ENCODE measurements at places on chromosomes 5 and 9.

DNA sequence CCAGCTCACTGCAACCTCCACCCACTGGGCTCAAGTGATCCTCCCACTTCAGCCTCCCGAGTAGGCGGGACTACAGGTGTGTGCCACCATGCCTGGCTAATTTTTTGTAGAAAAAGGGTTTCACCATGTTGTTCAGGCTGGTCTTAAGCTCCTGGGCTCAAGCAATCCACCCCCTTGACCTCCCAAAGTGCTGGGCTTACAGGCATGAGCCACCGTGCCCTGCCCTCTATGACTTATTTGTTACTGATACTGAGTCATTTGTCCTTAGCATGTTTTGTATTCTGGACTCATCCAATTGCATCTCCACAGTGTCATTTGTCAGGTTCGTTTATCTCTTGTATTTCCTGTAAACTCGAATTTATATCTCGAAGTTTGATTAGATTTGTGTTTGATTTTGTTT is 2.7 kb upstream of the ITK start:
- no peak for DNase-seq

DNA sequence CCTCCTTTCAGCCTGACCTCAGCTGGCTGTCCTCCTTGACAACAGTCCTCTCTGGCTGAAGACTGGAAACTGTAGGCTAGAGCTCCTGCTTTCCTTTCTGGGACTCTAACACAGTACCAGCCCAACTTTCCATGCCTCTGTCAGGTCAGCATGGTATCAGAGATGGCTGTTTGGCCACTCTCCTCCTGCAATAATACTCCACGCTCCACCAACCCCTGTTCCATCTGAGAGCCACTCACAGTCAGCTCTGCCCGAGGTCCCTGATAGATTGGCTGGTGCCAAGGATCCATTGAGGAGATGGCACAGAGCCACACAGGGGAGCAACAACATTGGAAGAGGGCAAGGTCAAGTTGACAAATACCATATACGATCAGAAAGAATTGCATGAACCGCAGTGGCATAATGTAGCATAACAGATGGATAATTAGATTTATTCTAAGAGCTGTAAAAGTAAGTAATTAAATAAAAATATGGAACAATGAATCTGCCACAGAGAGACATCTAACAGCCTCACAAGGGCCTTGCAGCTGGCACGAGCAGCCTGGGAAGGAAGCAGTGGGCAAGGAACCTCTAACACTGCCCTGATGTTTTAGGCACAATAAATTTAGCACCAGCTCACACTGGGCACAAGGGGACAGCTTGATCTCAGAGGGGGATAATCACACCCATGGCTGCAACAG is 94.3 kb upstream of the LRRTM2 start:
- DNase-seq: no peak

DNA sequence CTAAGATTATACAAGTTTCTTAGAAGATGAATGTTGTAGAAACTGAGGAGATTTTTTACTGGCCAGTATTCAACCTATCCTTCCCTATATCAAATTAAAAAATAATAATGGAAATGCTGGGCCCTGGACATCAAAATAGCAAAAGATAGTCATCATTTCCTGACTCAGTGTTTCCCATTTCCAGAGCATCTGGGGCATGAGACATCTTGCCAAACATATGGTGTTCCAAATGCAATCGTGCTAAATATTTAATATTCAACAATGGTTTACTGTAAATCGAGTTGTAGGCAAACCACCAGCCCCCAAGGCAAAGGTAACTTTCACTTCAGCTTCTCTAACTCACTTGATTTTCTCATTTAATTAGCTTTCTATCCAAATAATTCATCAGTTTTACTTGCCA is 152.9 kb downstream of the FRMD3 start:
- DNase-seq: no peak

- DNase-seq: no peak
Observed at GRCh38 chr5:1889321-1890065, 6.8 kb upstream of the IRX4 start.

GRCh38 chr5:133942614-133943474 is 25.6 kb downstream of the C5orf15 start:
- DNase-seq: no peak

DNA sequence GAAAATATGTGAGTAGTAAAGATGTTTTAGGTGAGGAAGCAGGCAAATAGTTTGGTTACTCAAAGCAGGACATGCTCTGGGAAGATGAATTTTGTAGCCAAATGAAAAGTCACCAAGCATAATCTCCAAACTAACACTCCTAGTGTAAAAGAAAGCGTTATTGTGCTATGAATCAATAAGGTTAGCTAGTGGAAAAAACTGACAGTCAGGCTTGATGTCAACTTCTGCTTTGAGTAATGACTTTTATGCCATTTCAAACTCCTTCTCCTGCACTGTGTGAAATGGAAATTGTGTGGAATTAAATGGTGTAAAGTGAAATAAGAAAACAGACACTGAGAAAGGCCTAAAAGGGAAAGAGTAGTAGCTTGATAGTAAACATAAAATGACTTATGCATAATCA is 637.2 kb upstream of the DMAC1 start:
- DNase-seq: no peak

- peak; percentile 51 for DNase-seq
Observed at GRCh38 chr9:129979071-129979745, 63.8 kb downstream of the FNBP1 start.

DNA sequence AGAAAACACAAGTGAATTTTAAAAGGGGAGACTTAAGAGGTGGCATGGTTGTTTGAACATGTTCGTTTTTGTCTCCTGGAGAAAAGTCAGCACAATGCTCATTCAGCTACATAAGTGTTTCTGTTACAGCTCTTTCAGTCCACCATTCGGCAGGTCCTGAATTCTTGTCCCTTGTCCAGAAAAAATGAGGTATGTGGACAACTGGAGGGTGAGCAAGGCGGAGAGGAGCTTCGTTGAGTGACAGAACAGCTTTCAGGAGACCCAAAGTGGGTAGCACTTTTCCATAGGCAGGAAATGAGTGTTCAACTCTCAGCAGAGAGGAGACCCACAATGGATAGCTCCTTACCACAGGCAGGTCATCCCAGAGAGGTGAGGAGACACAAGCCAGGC is 4.9 kb downstream of the PDCD1LG2 start:
- no peak for DNase-seq

GRCh38 chr5:68381909-68382308 is 166.4 kb downstream of the PIK3R1 start:
- DNase-seq: no peak

DNA sequence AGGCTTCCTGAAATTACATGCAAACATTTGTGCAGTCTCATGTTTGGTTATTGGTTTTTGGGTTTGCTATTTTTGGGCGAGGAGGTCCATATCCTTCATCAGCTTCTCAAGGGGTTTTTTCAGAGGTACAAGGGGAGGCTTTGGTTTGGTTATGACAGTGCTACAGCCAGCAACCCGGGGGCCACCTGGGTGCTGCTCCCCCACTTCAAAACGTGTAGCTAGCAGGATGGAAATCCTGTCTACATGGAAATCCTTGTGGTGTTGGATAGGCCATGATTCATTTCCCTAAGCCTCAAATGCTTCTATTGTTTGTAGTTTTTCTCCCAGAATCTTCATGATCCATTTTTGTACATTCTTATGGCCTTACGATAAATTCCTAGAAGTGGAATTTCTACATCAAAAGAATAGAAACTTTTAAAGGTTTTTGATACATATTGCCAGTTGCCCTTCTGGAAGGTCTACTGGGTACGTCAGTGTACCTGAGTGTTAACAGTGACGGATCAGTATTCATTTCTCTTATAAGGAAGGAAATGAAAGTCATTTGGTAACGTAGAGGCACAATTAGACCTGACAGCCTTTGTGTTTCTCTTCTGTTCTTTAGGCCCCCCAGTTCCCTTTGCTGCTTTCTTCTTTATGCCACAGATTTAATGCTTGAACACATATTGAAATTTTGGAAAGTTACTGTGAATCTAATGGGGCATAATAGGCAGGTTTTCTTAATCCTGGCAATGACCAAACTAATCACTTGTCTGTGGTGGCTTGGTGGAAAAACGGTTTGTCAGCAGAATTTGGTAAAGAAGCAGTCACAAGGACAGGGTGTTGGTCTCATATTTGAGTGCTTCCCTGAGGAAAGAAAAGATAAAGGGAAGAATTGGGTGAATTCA is 69.7 kb upstream of the ABL1 start:
- DNase-seq: peak; percentile 54

GRCh38 chr5:159975462-159976019 is 33.4 kb upstream of the TTC1 start:
- DNase-seq: no peak

DNA sequence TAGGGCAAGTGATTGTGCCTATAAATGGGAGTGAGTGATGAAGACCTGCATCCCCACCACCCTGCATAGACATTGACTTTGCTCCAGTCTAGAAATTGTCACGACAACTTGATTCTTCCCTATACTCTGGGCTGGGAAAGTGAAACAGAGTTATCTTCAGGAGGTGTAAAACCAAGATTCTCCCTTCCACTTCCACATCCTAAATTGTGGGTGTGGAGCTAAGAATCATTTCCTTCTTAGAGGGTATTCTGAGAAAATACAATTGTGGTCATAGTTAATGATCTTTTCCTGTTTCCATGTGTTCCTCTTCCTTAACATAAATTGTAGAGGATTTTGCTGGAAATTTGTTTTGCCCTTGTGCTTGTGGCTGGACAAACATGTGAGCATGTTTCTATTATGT is 96.8 kb upstream of the PJA2 start:
- no peak for DNase-seq

- no peak for DNase-seq
Observed at GRCh38 chr5:109688630-109688969, 1.1 kb upstream of the MAN2A1 start.

GRCh38 chr5:127938746-127939145 is 144.8 kb upstream of the SLC12A2 start:
- DNase-seq: no peak

DNA sequence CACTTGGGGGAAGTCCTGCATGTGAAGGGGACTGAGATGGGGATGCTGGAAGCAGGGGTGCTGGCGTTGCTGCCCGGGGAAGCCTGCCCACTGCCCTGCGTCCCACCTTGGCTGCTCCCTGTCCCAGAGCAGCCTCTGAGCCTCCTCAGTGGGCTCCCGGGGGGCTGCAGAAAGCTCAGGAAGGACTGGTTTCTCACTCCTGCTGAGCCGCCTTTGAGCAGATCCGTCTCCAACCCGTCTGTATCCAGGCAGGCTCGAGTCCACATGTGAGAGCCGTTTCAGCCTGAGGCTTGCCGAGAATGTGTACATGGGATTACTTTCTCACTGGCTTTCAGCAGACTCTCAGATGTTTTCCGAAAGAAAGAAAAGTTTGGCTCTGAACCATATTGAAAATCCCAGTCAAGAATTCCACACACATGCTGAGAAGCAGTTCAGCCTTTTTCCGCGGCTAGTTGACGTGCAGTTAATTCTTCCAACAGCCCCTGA is 95.3 kb upstream of the COL5A1 start:
- DNase-seq: no peak

DNA sequence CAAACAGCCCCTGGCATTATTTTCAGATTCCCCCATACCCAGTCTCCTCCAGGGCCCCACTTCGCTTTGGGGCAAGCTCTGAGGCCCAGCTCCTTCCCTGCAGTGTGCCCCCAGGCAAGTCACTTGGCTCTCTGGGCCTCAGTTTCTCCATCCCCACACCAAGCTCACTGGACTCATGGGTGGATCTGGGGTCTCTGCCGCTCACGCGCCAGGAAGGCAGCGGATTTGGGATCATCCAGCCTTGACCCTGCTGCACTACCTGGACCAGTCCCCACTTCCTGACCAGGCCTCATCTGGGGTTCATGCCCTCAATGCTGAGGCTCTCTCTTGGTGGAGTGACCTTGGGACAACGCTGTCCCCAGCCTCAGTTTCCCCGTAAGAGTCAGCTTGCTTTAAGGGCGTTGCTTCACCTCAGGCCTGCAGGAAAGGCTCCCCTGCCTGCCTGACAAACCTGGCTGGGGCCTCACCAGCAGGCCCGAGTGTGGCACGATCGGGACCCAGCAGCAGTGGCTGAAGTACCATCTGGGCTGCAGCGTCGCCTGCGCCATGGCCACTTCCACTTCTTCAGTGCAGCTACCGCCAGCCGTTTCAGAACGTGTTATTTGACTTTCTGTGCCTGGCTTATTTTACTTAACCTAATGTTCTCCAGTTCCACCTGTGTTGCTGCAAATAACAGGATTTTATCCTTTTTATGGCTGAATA is 519.6 kb upstream of the SEMA6A start:
- no peak for DNase-seq

DNA sequence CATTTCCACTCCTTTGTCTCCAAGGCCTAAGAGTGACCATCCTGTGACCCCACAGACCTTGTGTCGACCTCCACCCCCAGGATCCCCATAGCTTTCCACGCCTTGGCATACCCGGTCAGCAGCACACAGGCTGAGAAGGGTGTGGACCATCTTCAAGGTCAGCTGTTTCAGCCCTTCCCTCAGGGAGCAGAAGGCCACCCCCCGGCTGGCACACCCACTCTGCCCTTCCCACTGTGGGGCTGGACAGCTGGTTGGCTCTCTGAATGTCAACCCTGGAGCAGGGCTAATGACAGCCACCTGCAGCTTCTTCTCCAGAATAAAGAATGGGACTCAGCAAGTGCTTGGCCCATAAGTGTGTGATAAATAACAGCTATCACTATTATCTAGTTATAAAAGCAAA is 93.1 kb downstream of the OLFM1 start:
- DNase-seq: no peak

DNA sequence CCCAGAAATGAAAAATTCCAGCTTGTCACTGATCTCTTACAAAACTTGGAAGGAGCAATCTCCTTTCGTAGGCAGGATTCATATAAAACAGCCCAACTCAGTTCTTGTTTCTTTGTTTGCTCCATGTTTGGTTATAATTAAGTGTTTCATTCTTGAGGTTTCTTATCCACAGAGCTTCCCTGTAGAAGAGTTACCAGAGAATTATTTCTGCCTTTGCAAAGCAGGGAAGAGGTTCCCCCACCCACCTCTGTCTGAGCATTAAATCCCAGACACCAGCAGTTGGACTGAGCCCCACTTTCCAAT is 34.1 kb upstream of the RAI14 start:
- no peak for DNase-seq

- peak; percentile 49 for DNase-seq
Observed at GRCh38 chr5:59891962-59892643, 1.4 kb downstream of the PDE4D start.

- DNase-seq: no peak
Observed at GRCh38 chr5:77991084-77991483, 214.9 kb upstream of the TBCA start.

GRCh38 chr5:157750320-157750719 is 6.8 kb downstream of the LSM11 start:
- no peak for DNase-seq

- DNase-seq: no peak
Observed at GRCh38 chr5:51582871-51583394, 199.7 kb downstream of the ISL1 start.

DNA sequence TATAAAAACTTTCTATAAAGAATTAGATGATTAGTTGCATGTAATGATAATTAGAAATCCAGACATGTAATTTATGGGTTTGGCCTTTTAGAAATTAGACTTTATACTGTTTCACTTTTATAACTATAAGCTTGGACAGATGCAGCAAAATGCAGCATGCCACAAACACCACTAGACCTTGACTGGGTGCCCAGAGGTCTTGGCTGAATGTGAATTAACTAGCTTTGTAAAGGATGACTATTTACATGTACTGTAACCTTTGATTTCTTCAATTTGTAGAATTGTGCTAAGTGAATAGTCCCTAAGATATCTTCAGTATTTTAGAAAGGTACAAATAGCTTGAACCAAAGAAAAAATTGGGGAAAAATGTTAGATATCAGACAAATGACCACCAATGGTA is 2168.1 kb downstream of the MAT2B start:
- DNase-seq: no peak

GRCh38 chr5:71807909-71808308 is 88.8 kb downstream of the CARTPT start:
- no peak for DNase-seq

GRCh38 chr9:81536242-81537025 is 152.9 kb downstream of the TLE1 start:
- DNase-seq: no peak

GRCh38 chr5:72555871-72556270 is 48.7 kb upstream of the ZNF366 start:
- peak; percentile 52 for DNase-seq
